ENCODE measurements at places on chromosomes 7 and 10.

GRCh38 chr7:120256344-120257070 is 16.5 kb upstream of the KCND2 start:
- no peak for DNase-seq

DNA sequence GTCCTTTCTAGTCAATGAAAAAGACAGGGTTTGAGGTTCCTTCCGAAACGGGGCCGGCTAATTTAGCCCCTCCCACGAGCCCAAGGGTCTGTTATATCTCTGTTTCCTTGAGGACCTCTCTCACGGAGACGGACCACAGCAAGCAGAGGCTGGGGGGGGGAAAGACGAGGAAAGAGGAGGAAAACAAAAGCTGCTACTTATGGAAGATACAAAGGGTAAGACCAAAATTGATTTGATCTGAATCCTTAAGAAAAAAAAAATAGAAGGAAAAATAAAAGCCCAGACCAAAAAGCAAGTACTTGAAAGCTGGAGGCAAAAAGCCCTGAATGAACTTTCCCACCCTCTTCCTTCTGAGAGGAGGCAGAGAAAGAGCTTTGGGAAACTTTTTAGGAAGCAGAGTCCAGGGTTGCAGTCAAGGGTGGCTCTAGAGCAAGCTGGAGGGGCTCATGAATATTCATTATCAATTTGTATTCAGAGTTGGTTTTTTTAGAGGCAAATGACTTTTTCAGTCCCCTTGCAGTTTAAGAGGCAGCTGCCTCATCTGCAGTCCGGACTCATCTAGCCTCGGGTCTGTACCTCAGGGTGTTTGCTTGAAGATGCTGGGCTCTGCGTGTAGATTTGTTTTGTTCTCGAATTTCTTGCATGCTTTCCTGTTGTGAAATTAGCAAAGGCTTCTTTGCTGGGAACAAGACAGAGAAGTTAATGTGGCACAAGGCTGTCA is at the start of gene ENTPD1:
Gene ENTPD1, plus strand, starts transcription at position 123 of the 721 bp plus-strand sequence. Its CDS starts 77 bp downstream, at position 200.
- DNase-seq: no peak

- DNase-seq: no peak
Observed at GRCh38 chr7:87154166-87154565, 1.9 kb downstream of the DMTF1 start.

- DNase-seq: no peak
Observed at GRCh38 chr10:26797340-26797739, 63.4 kb downstream of the ABI1 start.

DNA sequence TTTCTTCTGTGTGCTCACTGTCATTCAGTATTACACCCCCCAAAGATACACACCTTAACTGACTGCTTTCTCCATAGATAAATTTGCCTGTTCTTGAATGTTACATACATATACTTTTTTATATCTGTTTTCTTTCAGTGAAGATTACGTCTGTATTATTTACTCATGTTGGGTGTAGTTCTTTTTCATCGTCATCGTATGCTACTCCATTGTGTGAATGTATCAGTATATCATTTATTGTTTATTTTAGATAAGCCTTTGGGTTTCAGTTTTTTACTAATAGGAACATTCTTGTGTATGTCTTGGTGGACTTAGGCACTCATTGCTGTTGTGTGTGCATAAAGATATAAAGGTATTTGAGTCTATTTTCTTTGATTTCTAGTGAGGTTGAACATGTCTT is 64.4 kb downstream of the SEPTIN7 start:
- no peak for DNase-seq

DNA sequence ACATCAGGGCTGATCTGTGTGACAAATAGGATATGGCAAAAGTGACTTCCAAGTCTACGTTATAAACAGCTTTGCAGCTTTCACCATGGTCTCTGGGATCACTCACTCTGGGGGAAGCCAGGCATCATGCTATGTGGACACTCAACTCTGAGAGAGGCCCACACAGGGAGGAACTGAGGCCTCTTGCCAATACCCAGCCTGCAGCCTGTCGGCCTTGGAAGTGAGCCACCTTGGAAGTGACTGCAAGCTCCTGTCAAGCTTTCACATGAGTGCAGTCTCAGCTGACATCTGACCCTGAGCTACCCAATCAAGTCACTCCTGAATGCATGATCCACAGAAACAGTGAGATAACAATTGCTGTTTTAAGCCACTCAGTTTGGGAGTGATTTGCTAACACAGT is 56.5 kb downstream of the MMRN2 start:
- no peak for DNase-seq

- DNase-seq: peak; percentile 83
Observed at GRCh38 chr7:55550010-55550663, 22.2 kb downstream of the VOPP1 start.

DNA sequence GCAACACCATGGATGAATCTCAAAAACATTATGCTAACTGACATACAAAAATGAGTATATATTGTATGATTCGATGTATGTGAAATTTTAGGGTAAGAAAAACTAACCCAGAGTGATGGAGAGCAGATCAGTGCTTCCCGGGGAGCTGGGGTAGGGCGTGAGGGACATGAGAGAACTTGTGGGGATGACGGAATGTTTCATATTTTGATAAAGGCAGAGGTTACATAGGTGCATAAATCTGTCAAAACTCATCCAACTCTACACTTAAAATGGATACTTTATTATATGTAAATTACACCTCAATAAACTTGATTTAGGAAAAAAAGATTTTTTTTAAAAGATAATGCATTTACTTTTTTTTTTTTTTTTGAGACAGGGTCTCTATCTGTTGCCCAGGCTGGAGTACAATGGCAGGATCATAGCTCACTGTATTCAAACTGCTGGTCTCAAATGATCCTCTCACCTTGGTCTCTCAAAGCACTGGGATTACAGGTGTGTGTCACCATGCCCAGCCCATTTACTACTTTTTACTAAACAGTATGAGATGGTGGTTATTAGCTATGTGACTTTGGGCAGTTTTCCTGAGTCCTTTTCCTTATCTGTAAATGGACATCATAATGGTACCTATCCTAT is 13.7 kb downstream of the RHEB start:
- no peak for DNase-seq

- no peak for DNase-seq
Observed at GRCh38 chr10:61663466-61663865, 737 bp downstream of the CABCOCO1 start.

DNA sequence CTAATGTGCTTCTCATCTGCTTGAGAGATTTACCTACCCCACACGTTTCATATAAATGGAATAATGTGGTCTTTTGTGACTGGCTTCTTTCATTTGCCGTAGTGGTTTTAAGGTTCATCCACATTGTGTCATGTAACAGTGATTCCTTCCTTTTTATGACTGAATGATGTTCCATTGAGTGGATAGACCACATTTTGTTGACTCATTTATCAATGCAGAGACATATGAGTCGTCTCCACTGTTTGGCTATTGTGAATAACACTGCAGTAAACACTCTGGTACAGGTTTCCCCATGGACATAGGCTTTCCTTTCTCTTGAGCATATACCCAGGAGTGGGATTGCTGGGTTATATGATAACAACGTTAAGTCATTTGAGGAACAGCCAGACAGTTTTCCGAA is 2.0 kb upstream of the AOC1 start:
- no peak for DNase-seq

DNA sequence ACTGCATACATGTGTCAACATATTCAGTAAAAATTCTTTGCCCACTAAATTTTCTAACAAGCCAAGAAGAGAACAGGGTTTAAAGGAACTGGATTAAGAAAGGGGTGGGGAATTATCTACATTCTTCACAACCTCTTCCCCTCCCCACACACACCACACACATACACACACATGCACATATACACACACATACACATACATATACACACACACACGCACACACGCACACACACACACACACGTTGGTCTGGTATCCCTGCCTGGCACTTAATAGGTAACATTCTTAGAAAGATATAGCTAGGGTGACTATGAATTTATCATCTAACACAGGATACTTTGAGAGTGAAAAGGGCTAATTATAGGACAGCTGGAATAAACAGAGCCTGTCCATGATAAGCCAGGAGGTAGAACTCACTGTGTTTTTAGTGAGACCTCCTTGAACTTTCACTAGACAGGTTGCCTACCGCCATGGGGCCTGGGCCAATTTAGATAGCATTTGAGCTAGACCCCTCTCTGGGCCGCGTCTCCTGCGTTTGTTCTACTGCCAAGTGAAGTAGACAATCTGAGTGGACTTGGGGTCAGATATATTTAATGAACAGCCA is 33.1 kb upstream of the EPC1 start:
- no peak for DNase-seq

GRCh38 chr7:90747516-90747915 is 151.4 kb downstream of the CDK14 start:
- no peak for DNase-seq

DNA sequence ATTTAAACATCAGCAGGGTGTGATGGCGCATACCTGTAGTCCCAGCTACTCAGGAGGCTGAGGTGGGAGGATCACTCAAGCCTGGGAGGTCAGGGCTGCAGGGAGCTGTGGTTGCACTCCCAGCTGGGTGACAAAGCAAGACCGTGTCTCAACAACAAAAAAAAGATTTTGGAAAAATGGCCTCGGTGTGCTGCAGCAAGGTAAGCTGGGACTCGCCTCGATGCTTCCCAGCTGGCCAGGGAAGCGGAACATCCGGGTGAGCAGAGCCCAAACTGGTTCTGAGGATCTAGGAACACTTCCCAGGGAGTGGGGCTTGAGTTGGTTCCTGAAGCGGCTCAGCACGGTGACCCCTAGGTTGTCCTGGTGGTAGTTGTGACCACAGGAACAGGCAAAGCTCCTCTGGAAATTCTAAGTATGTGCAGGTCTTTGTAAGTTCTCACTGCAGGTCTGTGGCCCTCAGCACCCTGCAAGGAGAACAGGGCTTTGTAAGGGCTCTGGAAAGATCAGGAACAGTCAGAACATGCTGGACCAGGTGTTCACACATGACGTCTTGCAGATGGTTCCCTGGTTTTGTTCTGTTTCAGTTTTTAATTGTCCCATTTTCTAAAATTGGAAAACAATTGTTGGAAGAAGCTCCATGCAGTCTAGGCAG is 38.6 kb upstream of the ZMIZ2 start:
- DNase-seq: no peak

DNA sequence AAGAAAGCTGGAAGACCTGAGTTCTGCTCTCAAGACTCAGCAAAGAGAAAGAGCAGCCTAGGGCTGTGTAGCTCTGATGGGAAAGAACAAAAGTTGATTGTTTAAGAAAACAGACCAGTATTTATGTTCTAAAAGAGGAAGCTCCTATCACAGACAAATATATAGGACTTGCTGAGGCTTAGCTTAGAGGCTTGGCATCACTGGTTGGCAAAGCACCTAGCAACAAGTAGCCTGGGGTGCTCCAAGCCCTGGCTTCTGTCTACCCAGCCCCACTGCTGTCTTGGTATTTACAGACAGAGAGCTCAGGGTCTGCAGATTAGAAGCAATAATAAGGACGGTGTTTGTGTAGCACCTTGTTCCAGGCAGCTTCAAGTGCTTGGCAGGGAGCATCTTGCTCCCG is 36.9 kb upstream of the CCDC3 start:
- no peak for DNase-seq

GRCh38 chr7:98348726-98349474 is 52.0 kb downstream of the BAIAP2L1 start:
- no peak for DNase-seq

DNA sequence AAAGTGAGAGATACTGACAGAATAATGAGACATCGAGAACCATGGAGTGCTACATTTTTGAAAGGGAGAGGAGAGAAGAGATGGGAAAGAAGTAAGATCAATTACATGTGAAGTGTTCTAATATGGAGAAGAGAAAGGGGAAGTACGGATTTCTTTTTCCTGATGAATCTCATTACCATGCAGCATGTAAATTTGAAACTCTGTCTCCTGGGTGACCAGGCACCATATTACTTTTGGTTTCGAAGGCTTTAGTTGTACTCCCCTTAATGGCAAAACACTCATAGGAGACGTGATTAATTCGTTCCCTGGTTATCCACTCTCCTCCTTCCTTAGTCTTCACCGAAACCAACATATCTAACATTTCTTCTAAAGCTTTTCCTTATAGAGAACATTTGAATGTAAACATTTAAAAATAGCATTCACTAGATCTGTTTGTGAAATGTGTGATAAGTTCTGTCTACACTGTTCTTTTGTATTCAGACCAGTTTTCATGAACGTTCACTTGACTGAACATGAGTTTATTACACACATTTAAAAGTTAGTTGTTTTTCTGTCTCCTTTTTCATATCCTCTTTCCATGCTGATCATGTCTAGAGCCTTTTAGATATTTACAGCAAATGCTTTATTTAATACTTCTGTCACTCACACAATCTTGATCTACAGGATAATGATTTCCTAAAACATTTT is 80.2 kb upstream of the MSRB2 start:
- DNase-seq: no peak

GRCh38 chr10:132470410-132471124 is 67.0 kb upstream of the INPP5A start:
- DNase-seq: no peak

GRCh38 chr10:72315611-72316385 is 38.9 kb downstream of the DNAJB12 start:
- DNase-seq: peak; percentile 44

GRCh38 chr7:155911471-155912105 is 99.3 kb upstream of the SHH start:
- DNase-seq: no peak

GRCh38 chr7:104328970-104329825 is 795 bp downstream of the LHFPL3 start:
- DNase-seq: no peak

- DNase-seq: no peak
Observed at GRCh38 chr7:33554046-33554445, 351.3 kb upstream of the BMPER start.

- peak; percentile 14 for DNase-seq
Observed at GRCh38 chr7:124489925-124490324, 275.7 kb downstream of the GPR37 start.

DNA sequence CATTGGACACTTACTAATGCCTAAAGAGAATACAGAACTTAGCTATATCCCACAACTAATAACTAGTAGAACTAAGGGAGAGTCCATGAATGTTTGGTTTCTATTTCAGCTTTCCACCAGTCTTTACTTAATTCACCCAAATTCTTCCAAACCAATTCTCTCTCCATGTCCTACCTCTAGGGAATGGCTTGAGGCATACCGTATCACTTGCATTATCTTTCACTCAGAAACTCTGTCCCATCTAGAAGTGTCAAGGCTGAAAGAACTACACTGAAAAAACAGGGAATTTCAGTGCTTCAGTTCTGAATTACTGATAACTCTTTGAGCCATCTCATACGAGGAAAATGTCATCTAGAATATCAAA is 758 bp downstream of the TMEM168 start:
- DNase-seq: no peak

- no peak for DNase-seq
Observed at GRCh38 chr10:17216217-17216900, 11.7 kb upstream of the VIM start.

GRCh38 chr7:141397236-141398163 is 153.7 kb upstream of the AGK start:
- DNase-seq: no peak
